ENCODE measurements at places on chromosomes 12 and 14.

- DNase-seq: no peak
These were observed 29.0 kb downstream of the DACT1 start for GRCh38 chr14:58666737-58667136.

DNA sequence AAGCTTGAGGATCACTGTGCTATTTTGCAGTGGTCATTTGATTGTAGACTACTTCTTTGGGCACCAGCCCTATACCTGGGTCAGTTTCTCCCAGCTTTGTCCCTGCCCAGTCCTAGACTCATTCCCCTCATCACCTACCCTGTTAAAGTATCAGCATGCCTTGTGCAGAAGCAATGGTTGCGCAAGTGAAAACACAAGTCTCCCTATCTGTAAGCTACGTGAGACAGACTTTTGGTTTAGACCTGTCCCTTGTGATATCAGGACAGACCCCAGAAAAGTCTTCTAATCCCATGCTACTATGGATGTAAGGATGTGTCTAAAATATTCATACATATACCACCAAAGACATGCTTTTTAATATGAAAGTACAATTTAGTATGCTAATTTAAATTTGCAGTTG lies 88.8 kb upstream of the ATP2B1 start:
- DNase-seq: no peak

DNA sequence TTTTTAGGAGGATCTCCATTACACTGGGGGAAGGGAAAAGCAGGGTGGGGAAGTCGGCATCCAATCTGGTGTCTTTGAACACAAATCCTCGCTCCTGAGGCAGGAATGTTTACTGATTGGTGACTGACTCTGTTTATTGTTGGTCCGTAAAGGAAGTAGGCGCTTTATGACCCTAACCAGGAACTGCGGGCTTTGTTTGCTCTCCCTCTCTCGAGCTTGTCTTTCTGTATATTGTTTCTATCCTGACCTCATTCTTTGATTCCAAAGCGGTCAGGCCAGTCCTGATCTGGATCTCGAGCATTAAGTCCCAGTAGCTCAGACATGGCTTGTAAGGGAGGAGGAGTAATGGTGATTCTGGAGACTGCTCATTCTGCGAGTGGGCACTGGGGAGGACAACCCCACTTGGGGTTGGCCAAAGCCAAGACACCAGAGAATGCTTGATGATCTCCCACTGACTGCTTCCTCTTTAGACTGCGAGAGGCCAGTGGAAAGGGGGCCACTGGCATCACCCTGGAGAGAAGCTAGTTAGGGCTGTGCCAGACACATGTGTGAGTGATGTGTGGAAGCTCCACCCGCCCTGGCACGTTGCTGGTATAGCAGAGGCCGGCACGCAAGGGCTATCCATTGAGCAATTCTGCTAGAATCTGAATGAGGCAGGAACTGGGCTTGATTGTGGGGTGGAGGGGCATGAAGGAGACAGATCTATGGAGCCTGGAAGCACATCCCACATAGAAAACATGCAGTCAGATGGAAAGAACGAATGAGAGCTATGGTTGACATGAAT lies 194.6 kb downstream of the PAX9 start:
- no peak for DNase-seq

GRCh38 chr12:60172266-60173211 lies 576.7 kb downstream of the SLC16A7 start:
- DNase-seq: no peak

- no peak for DNase-seq
These were observed 78.5 kb downstream of the ADGRD1 start for GRCh38 chr12:131032082-131032750.

- no peak for DNase-seq
These were observed 178.8 kb upstream of the DDHD1 start for GRCh38 chr14:53331921-53332320.

DNA sequence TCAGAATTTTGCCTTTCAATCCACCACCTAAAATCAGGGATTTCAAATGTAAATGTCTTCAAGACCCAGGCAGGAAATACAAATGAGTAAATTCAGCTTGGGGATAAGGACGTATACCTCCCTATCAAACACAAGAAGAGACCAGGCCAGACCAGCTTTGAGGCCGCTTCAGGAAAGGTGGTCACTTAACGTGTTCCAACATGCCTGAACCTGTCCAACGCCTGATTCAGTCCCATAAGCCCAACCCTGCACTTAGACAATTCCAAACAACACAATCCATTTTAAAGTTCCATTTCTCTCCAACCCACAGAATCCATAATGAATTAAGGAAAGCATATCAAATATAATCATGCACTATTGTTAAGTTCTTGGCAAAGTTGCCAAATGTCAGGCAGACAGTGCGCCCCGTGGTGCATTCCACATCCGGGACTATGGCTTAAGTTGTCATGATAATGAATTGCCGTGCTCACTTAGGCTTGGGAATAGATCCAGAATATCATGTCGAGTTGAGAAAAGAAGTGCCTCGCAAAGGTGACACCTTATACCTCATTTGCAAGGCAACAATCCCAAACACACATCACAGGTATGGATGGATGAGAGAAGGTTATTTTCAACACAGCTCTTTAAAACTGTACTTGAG lies 35.5 kb downstream of the CCDC60 start:
- DNase-seq: no peak

GRCh38 chr12:29396774-29397173 lies 15.8 kb upstream of the ERGIC2 start:
- DNase-seq: no peak

DNA sequence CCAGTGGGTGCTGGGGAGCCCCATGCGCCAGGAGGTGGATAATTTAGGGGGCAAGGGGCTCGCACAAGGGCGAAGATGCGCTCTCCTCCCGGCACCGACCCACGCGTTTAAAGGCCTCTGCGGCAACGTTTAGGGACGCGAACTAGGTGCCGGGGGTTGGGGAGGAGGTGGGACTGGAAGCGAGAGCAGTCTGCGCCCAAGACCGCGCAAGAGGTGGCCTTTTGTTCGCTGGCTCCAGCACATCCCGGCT lies 1.3 kb downstream of the SLC38A1 start:
- DNase-seq: no peak

- no peak for DNase-seq
These were observed 14.2 kb downstream of the PLEKHH1 start for GRCh38 chr14:67547224-67547780.

- no peak for DNase-seq
These were observed 65.4 kb downstream of the TAOK3 start for GRCh38 chr12:118307069-118307954.

GRCh38 chr12:47838286-47838931 lies 18.7 kb upstream of the HDAC7 start:
- no peak for DNase-seq

DNA sequence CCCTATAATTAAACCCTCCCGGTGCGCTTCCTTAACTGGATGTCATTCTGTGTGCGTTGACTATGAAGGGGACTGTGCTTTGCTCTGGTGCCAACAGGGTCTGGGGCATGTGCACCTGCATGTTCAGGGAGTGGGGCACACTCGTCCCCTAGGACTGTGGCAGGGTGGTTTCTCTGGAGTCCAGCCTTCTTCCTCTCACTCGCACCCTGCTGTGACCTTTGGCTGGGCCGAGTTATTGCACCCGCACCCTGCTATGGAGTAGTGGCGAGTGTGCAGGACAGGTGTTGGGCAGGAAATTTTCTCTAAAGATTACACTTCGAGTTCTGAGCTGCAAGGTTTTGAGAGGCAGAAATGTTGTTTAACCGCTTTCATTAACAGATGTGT lies 138.9 kb downstream of the PLXNC1 start:
- no peak for DNase-seq

DNA sequence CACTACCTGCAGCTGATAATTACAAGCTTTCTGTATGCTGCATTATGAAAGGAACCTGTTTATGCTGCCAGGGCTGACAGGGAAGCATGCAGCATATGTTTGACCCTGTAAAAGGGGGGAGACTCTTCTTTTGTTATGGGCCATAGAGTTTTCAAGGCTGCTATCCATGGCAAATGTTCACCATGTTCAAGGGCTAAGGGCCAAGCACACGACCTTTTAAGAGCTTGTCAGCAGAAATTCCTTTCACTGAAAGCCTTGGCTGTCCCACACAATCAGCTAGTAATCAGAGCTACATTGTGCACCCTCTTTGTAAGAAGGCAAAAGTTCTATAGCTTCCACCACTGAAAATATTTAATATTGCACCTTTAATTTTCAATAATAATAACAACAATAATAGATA lies 74.2 kb upstream of the MBIP start:
- no peak for DNase-seq

DNA sequence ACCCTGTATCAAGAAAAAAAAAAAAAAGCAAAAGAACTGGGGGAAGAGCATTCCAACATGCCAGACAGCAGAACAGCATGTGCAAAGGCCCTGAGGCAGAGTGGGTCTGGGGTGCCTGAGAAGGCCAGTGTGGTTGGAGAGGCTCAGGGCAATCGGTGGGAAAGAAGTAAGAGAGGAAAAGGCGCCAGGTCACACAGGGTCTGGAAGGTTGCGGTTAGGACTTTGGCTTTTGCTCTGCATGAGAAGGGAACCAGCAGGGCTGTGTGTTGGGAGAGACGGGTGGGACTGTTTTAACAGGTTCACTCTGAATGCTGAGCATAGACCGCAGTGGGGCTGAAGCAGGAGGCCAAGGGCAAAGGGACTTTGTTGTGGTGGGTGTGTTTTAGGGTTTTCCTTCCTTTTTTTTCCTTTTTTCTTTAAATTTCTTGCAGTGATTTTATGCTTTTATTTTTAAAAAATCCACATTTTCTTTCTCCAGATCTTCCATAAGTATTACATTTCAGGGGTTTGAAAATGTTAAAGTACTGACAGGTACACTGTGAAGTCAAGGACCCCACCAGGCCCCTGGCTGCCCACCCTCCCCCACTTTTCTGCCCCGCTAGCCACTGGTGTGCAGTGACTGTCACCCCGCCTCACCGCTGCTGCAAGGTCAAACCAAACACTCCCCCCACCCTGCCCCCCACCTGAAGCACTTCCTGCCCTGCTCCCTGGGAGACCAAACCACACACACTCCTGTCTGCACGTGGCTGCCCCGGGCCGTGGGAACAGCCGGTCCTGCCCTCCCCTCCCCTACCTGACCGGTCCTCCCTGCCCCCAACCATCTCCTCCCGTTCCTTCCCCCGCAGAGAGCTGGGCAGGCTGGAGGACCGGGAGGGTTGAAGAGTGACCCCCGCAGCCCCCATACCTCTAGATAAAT lies 30.0 kb downstream of the DTX1 start:
- DNase-seq: no peak

DNA sequence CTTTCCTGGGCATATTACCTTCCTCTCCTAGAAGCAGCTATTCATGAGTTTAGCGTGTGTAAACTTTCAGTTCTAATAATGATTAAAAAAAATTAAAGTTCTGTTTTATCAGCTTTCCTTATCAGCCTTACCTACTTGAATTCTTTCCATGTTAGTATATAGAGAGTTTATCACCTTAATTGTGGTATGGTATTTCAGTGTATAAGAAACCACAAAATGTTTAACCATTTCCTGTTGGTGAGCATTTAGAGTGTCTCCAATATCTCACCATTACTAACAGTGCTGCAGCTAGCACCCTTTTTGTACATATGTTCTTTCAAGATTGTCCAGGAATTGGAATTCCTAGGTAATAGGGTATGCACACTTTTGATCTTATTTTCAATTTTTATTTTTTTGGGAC lies 89.5 kb downstream of the FBXO33 start:
- DNase-seq: no peak

DNA sequence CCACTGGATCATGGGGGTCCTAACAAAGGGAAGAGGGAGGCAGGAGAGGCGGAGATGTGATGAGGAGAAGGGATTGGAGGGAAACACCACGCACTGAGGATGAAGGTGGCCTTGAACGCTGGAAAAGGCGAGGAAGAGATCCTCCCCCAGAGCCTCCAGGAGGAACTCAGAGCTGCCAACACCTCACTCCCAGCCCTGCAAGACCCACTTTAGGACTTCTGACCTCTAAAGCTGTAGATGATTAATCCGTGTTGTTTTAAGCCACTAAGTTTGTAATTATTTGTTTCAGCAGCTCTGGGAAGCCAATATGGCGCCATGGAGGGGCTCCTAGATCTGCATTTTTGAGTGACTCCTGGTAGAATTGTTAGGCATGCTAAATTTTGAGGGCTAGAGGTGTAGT lies 74.6 kb upstream of the CEP83 start:
- no peak for DNase-seq

DNA sequence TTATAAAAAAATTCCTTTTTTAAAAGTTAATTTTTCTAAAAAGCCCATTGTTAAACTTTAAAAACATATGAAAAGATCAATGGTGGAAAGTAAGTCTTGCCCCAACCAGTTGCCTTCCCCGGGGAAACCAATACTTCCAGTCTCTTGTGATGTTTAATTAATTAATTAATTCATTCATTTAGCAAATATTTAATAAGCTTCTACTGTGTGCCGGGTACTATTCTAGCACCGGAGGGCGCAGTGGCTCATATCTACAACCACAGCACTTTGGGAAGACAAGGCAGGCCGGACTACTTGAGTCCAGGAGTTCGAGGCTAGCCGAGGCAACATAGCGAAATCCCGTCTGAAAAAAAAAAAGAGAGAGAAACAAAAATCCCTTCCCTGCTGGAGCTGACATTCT lies 87.4 kb downstream of the HECTD4 start:
- no peak for DNase-seq

GRCh38 chr14:100129161-100129589 lies 30.3 kb downstream of the DEGS2 start:
- DNase-seq: no peak

All from left forelimb (tissue), 1 donor.